ENCODE measurements at places on chromosomes 6 and 20.

DNA sequence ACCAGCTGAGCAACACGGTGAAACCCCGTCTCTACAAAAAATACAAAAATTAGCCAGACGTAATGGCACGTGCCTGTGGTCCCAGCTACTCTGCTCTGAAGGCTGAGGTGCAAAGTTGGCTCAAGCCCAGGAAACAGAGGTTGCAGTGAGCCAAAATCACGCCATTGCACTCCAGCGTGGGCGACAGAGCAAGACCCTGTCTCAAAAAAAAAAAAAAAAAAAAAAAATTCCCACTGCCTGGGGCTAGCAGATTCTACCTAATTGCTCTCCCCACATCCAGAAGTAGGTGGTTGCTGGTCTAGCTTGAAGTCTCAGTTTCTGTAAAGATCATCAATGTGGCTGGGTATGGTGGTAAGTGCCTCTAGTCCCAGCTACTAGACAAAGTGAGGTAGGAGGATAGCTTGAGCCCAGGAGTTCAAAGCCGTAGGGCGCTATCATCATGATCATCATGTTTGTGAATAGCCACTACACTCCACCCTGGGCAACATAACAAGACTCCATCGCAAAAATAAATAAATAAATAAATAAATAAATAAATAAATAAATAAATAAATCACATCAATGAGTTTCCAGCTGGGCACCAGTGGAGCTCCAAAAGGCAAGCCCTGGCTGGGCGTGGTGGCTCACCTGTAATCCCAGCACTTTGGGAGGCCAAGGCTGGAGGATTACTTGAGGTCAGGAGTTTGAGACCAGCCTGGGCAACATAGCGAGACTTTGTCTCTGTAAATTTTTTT, 6.3 kb upstream of the AP5S1 start:
- DNase-seq: no peak

GRCh38 chr6:128532827-128533226, 12.4 kb upstream of the PTPRK start:
- DNase-seq: no peak

DNA sequence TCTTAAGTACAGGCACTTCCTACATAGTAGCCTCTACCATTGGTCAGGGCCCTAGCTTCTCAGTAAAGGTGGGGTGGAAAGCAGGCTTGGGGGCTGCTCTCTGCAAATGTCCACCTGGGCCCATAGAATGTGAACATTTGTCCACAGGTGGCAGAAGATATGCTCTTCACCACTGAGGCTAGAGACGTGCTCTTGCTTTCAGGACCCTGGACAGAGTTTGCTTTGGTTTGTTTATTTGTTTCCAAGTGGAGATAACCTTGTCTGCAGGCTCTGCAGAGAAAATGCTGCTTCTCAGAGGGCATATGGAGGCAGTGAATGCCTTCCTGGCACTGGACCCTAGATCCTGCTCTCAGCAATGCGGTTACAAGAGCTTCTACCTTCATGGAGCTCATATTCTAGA, 129.0 kb downstream of the F13A1 start:
- peak; percentile 8 for DNase-seq

GRCh38 chr6:139251045-139251690, 40.6 kb downstream of the TXLNB start:
- peak; percentile 73 for DNase-seq

GRCh38 chr20:63121749-63122405, 94.1 kb downstream of the YTHDF1 start:
- no peak for DNase-seq

DNA sequence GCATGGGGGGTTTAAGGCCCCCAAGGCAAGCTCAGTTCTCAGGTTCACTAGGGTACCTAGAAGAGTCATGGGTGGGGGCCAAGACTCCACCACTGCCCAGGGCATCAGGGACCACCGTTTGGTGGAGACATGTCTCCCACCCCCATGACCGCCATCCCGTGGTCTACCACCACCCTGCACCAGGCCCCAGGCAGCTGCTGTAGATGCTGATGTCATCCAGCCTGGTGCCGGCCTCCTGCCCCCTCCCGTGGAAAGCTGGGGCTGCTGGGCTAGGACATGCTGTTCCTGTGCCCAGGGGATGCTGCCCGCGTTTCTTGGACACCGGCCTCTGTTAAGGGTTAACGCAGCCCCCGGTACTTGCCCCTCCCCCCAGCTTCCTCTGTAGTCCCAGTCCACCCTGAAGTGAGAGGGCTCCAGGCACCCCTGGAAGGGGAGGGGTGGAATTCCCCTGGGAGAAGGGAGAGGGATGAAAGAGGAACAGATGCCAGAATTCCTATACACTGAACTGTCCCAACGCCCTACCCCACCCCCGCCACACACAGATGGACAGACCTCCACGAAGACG, 587 bp downstream of the IP6K3 start:
- DNase-seq: peak; percentile 15

DNA sequence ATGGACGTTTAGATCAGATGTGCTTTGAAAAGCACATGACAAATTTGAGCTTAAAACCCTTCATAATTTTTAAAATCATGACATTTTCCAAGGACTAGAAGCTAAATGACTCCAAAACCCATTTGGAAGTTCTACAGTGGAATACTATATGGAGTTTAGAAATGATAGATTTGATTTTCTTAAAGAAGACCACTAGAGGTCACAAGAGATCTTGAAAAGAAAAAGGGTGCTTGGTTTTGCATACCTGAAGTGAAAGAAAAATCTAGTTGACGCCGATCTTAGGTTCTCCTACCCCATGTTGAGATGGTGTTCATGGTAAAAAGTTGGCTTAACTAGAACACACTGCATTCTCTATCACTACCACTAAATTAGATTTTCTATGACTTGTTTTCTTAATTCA, 31.5 kb downstream of the CFAP61 start:
- DNase-seq: peak; percentile 66

DNA sequence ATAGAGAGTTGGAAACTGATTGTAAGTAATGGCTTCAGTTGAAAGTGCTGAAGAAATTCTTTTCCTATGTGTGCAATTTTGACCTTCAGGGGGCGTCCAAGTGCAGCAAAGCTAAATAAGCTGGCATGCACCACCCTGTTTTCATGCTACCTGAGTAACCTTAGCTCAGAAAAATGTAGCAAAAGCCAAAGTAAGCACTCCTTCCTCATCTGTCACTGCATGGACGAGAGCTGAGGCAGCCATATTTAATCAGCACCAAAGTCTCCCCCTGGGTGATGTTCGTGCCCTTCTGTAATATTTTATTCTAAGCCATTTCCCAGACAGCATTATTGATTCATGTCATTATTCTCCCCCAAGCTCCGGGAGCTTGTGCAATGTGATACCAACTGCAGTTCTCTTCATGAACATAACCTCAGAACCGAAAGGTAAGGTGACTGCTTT, 123.1 kb downstream of the RPS12 start:
- DNase-seq: peak; percentile 21

DNA sequence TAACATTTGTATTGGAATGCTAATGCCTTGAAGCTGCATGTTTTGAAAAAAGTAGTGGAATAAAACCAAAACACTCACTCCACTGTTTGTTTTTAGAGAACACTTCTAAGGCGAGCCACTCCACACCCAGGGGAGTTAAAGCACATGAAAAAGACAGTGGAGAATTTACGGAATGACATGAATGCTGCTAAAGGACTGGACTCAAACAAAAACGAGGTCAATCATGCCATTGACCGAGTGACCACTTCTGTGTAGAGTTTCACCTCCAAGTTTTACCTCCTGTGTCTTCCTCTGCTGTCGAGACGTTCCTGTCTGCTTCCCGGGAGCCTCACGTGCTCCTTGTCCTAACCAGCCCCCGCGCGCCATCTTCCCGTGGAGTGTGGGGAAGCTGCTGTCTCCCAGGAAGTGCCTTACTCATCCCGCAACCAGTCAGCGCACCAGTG, 127.8 kb downstream of the LRRC1 start:
- DNase-seq: no peak

DNA sequence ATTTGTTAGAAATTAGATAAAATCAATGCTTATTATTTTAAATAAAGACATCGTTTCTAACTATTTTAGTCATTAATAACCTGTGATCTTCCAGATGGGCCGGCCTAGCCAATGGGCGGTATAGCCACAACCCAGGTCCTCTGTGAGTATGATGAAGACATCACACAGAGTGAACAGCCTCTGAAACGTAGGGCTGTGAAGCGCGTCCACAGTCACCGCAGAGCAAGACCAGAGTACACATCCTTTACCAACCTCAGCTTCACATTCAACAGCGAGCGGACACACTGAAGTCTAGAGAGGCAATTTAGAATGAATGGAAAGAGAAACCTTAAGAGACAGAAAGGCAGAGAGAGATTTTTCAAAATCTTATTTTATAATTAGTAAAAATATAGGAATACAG, 125.0 kb upstream of the RPS6KA2 start:
- DNase-seq: no peak

GRCh38 chr20:17838921-17839320, 129.7 kb downstream of the SNX5 start:
- no peak for DNase-seq
